CD8-positive, alpha-beta memory T cell (primary cell): ENCODE measurements at places on chromosomes 5 and 9.

GRCh38 chr5:89401012-89401411, 518.0 kb upstream of the MEF2C start:
- H3K36me3 ChIP-seq: no peaks in the 10 kb centered on the region
- H3K27me3 ChIP-seq: no peaks in the 10 kb centered on the region
- H3K4me3 ChIP-seq: no peak overlapping the region
- H3K27ac ChIP-seq: no peak overlapping the region
- DNase-seq: no peak
- H3K4me1 ChIP-seq: no peaks in the 10 kb centered on the region

- no peaks in the 10 kb centered on the region for H3K36me3 ChIP-seq
- no peaks in the 10 kb centered on the region for H3K27me3 ChIP-seq
- H3K4me1 ChIP-seq: no peaks in the 10 kb centered on the region
Observed at GRCh38 chr9:136019041-136019680, 58.0 kb upstream of the UBAC1 start.

DNA sequence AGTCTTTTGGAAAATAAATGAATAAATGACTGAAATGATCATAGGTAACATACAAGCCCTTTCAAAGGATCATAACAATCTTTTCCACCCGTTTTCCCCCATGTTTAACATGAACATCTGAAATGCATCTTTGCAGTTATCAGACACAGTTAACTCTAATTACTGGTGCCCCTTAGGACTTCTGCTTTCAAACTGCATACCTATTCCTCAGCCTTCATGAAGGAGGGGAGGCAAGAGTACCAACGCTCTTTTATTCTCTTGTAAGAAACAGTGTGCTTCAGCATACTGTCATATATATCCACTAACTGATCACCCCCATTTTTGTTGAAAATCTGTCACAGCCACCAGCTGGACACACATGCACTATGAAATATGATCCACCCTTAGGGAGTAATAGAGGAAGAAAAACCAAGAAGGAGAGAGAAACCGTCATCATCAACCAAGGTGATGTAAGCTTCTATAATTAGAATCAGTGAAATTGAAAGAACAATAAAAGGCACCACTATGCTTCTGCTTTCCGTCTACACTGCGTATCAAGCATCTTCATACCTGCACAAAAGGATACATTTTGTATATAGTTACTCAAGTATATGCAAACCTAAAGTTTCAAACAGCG, 98.7 kb downstream of the RAPGEF6 start:
- DNase-seq: peak; percentile 42
- no peaks in the 10 kb centered on the region for H3K27me3 ChIP-seq
- H3K4me3 ChIP-seq: no peak overlapping the region
- H3K36me3 ChIP-seq: no peaks in the 10 kb centered on the region
- peaks cover 88% of the 10 kb centered on the region for H3K4me1 ChIP-seq
- no peak overlapping the region for H3K27ac ChIP-seq

DNA sequence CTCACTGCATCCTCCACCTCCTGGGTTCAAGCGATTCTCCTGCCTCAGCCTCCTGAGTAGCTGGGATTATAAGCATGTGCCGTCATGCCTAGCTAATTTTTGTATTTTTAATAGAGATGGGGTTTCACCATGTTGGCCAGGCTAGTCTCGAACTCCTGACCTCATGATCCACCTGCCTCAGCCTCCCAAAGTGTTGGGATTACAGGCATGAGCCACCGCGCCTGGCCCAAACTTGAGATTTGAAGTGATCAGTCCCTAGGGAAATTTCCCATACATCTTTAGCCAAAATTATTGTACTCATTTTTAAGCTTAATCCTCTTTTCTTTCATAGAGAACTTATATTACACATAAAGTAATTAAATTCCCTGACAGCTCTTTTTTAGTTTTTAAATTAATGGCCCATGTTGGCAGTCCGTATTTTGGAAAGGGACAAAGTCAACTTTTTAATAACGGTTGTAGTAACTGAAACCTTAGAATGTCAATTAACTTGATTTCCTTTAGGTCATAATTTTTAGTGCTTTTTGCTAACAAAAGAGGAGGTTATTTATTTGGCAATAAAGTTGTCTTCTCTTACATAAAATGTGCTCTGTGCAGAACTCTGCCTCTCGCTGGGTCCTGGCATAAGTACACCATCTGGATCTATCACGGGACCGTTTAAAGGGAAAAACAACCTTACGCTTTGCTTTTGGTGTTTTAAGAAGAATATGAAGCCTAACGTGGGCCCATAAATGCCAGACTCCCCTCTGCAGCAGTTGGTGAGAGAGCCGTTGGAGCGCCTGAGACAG, 142.3 kb upstream of the OTULINL start:
- DNase-seq: no peak
- no peaks in the 10 kb centered on the region for H3K36me3 ChIP-seq
- H3K4me1 ChIP-seq: no peaks in the 10 kb centered on the region
- no peak overlapping the region for H3K27ac ChIP-seq

- no peaks in the 10 kb centered on the region for H3K36me3 ChIP-seq
- DNase-seq: no peak
- H3K4me3 ChIP-seq: no peak overlapping the region
Observed at GRCh38 chr5:67639313-67639712, 442.7 kb upstream of the CD180 start.

- no peak overlapping the region for H3K27ac ChIP-seq
- H3K4me3 ChIP-seq: no peak overlapping the region
- no peaks in the 10 kb centered on the region for H3K4me1 ChIP-seq
- DNase-seq: no peak
- no peaks in the 10 kb centered on the region for H3K27me3 ChIP-seq
- H3K36me3 ChIP-seq: no peaks in the 10 kb centered on the region
Observed at GRCh38 chr5:178180141-178180863, 6.9 kb downstream of the GMCL2 start.

DNA sequence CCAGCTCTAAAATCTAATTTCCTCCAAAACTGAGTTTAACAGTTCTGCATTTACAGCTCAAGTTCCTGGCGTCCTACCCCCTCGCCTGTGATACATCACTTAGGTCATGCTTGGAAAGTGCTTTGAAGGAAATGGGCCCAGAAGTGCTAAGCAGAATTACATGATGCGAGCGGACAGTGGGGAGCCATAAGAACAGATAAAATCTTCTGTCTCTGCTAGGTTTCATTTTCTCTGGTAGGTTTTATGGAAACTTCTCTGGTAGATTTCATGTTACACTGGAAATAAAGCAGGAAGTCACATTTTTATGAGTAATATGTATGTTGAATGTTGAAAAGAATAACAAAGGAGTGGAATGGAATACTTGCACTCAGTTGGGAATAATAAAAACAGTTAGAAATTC, 138.3 kb downstream of the ZDHHC21 start:
- H3K36me3 ChIP-seq: no peaks in the 10 kb centered on the region
- H3K4me3 ChIP-seq: no peak overlapping the region
- DNase-seq: no peak
- no peaks in the 10 kb centered on the region for H3K4me1 ChIP-seq
- no peaks in the 10 kb centered on the region for H3K27me3 ChIP-seq

DNA sequence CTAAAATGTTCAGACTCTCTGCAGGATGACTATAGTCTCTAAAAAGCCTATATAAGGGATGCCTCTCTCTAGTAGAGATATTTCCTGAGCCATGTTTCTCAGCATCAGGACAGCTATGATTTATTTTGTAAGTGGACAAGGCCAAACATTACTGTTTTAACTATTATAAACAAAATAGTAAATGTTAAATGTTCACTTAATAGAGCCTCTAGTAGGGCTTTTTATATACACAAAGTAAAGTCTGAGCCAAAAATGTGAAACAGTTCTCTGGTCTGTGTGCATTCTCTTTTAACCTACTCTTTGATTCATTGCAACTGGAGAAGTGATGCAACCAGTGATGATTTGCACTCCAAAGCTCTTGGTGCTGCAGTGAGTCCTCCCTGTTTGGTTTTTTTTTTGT, 220.5 kb downstream of the GDNF start:
- no peaks in the 10 kb centered on the region for H3K27me3 ChIP-seq
- H3K27ac ChIP-seq: no peak overlapping the region
- no peak for DNase-seq
- H3K36me3 ChIP-seq: no peaks in the 10 kb centered on the region
- no peaks in the 10 kb centered on the region for H3K4me1 ChIP-seq
- no peak overlapping the region for H3K4me3 ChIP-seq
